DMS153 (cell line): ENCODE measurements at places on chromosomes 16 and 17.

DNA sequence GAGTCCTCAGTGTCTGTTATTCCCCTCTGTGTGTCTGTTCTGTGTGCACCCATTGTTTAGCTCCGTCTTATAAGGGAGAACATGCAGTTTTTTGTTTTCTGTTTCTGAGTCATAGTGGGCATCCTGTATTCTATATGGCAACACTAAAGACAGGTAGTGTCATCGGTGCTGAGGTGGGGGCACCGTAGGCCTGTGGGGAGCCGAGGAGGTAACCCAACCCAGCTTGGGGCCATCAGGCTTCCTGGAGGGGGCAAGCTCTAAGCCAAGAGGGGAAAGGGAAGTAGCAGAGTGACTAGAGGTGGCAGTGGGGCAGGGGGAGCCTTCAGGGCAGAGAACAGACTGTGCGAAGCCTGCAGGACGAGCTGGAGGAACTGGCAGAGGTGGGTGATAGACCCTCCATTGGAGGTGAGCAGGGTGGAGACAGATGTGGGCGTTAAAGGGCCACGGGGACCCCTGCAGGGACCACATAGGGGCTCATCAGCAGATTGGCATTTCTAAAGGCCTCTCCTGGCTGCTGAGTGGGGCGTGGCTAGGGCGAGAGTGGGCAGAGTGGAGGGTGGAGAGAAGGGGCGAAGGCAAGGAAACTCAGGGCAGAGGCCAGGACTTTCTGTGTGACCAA, 36.5 kb downstream of the CPNE2 start:
- DNase-seq, result no peak

GRCh38 chr17:19345067-19345460, 17.5 kb downstream of the B9D1 start:
- no peak for DNase-seq

DNA sequence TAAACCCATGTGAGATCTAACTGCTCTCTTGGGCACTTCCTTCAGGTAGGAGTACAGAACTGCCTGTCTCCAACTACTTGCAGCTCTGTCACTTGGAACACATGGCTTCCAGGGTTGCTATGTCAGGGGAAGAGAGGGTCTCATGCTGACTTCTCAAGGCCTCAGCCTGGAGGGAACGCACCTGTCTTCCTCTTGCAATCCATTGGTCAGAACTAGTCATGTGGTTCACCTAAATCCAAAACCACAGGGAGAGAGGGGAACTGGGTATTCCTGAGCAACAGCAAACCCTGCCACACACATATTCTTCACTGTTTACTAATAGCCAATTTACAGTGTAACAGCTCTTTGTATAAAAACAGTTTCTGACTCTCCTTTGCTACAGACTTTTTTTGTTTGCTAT, 206.1 kb downstream of the KCNJ2 start:
- DNase-seq, result no peak

DNA sequence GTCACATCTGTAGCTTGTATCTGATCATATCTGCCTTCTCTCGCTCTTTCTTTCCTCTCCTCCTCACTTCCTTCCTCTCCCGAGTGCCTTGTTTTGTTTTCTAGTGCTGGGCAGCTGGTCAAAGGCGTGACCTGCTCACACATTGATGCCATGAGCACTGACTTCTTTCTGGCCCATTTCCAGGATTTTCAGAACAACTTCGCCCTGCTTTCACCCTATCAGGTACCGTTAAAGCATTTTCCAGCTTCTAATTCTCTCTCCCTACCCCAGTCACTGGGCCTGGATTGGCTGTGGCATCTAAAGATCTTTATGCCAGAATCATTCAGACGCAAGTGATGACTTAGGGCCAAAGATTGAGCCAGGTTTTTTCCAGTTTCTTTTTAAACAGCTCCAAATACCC, 55.5 kb downstream of the OTOA start:
- DNase-seq, result no peak

DNA sequence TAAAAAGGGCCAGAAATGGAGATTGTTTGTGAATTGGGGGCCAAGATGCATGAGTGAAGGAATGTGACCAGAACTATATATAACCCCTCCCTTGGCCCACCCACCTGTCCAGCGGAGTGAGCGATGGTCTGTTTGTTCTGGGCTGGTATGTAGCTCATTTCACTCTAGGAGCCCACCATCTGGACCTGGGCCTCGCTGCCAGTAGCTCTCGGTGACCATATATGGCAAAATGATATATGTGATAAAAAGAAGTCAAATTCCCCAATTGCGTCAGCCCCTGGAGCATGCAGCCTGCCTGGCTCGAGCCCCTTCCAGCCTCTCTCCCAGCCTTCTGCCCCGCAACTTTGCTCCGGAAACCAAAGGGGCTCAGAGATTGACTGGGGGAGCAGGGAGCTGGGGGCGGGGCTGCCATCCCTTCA, 47.3 kb downstream of the CCDC42 start:
- DNase-seq, result no peak

- DNase-seq, result no peak
These were observed 2.1 kb downstream of the KCNH4 start for GRCh38 chr17:42178817-42179216.

GRCh38 chr16:69833357-69834282, 71.5 kb downstream of the WWP2 start:
- DNase-seq, result no peak

DNA sequence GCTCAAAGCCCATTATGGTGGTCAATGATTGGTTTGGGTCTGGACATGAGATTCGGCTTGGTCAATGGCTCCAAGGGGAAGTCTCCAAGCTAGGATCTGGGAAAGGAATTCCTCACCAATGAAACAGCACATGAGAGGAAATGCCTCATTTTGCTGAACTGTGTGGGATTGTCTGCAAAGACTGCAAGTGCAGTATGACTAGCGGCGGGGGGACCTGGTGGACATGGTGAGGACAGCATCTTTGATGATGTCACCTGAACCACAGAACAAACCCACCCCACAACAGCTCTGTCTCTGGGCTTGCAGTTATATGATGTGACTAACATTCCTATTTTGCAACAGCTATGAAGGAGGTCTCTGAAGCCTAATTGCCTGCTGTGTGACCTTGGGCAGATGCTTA, 50.6 kb upstream of the NKD1 start:
- no peak for DNase-seq
